OCI-M1 (cell line): ENCODE measurements at places on chromosomes 5 and 9.
A peak's percentile ranks its signal among the peaks of the same experiment; 100 is the strongest.

- no peak for DNase-seq
Observed at GRCh38 chr9:135165003-135165711, 77.7 kb downstream of the OLFM1 start.

- DNase-seq, result no peak
Observed at GRCh38 chr5:142506756-142507155, 179.1 kb downstream of the FGF1 start.

DNA sequence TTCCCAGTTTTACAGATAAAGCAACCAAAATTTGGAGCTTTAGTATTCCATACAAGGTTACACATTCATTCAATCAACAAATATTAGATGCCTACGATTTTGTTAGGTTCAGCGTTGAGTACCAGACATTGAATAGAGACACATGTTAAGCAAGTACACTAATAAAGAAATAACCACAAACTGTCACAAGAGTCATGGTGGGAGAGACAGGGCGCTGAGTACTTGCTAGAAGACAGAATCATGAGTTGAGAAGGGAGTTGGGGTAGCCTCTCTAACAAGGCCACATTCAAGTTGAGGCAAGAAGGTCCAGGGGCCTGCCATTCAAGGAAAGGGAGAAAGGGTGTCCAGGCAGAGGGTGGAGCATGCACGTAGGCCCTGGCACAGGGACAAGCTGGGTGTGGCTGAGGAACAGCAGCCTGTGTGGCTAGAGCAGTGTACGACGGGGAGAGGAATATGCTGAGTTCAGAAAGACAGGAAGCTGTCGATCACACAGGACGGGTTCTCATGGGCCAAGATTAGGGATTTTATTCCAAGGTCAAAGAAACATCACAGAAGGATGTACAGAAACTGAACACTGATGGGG lies 17.0 kb downstream of the CDK5RAP2 start:
- no peak for DNase-seq

GRCh38 chr5:139177809-139178588 lies 20.2 kb downstream of the SIL1 start:
- DNase-seq, result peak; percentile 45

GRCh38 chr9:133201424-133202144 lies 7.5 kb downstream of the OBP2B start:
- no peak for DNase-seq

DNA sequence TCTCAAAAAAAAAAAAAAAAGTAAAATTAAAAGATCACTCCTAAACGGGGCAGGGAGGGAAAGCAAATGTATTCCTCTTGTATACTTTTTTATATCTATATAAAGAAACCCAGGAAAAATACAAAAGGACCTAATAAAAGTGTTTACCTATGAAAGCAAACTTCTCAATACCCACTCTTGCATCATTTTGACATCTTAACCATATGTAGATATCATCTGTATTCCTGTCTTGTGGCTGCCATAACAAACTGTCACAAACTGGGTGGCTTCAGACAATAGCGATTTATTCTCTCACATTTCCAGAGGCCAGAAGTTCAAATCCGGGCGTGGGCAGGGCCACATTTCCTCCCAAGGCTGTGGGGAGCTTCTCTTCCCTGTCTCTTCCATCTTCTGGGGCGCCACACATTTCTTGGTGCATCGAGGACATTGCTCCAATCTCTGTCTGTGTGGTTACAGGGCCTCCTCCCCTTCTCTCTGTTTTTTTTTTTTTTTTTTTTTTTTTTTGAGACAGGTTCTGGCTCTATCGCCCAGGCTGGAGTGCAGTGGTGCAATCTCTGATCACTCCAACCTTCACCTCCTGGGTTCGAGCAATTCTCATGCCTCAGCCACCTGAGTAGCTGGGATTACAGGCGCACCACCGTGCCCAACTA lies 58.4 kb upstream of the IL17B start:
- DNase-seq, result peak; percentile 58

- peak; percentile 19 for DNase-seq
Observed at GRCh38 chr9:76018761-76019160, 128.3 kb downstream of the PCSK5 start.

GRCh38 chr5:57895766-57896165 lies 413.2 kb upstream of the ACTBL2 start:
- no peak for DNase-seq

- DNase-seq, result no peak
Observed at GRCh38 chr9:11893331-11893730, 799.9 kb upstream of the TYRP1 start.

DNA sequence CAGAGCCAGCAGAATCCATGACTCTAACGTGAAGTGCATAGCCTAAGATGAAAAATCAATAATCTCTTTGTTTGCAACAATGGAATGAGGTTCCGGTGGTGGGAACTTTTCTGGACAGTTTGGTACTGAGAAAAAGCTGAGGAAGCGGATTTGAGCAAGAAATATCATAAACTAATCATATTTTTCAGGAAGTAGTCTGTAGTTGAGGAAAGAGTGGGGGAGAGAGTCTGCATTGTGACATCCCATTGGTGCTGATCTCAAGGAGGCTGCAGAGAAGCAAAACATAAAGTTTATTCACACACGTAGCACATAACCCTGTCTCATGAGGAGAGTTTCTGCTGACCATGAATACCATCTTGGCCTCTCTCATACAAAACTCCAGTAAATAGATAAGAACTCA lies 15.8 kb upstream of the FCHO2 start:
- DNase-seq, result no peak

GRCh38 chr9:128770286-128771030 lies 1.3 kb downstream of the ZER1 start:
- no peak for DNase-seq

DNA sequence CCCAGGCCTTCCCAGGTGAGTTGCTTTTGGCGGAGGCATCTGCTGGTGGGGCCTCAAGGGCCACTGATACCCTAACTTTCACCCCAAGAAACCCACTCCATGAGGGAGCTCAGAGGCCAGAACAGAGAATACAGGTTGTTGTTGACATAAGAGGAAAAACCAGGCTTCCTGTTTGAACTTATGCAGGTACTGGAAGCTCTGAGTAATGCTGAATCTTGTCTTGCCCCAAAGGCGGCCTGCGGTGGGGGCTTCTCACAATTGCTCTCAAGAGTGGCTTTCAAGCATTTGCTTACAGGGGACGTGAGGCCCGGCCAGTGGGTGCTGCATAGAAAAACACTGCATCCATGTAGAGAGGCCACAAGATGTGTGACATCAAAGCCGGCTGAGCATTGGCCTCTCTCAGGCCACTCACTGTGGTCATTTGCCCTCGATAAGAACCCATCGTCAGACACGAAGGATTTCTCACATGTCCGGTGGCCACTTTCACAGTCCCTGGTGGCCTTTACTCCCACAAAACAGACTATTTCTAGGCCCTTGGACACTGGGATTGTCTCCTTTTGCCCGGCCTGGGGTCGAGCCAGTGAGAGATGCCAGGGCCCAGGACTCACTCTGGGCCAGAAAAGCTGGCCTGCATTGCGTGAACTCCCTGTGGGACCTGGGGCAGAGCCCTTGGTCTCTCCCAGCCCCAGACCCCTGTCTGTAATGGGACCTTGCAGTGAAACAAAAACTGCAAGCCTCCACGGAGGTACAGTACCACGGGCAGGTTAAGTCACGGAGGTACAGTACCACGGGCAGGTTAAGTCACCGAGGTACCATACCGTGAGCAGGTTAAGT lies 34.5 kb upstream of the TCF7 start:
- DNase-seq, result no peak

DNA sequence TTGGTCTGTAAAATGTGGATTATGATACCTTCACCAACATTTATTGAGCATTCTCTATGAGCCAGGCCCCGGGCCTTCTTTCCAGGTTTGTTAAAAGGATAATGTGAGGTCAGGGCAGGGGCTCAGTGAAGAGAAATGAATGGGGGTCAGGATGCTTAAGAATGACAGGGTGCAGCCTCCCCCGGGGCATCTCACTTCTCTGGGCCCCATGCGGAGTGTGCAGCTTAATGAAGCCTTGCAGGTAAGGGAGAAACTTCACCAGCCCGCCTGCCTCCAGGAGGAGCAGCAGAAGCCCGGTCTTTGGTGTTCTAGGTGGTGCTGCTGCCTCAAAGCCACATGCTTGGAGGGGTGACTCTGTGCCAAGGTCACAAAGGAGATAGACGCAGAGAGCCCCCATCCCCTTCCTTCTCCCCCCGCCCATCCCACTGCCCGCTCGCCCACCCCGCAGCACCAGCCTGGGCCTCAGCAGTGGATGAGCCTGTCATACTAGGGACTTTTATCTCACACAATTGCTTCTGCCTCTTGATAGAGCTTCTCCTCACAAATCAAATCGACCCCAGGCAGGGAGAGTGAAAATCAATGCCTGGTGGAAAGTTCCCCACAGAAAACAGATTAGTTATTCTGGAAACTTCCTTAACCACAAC lies 244.8 kb downstream of the PBX3 start:
- DNase-seq, result no peak

GRCh38 chr9:76654051-76654461 lies 110.2 kb upstream of the PCA3 start:
- no peak for DNase-seq

GRCh38 chr5:77588175-77588574 lies 50.3 kb downstream of the OTP start:
- DNase-seq, result no peak

DNA sequence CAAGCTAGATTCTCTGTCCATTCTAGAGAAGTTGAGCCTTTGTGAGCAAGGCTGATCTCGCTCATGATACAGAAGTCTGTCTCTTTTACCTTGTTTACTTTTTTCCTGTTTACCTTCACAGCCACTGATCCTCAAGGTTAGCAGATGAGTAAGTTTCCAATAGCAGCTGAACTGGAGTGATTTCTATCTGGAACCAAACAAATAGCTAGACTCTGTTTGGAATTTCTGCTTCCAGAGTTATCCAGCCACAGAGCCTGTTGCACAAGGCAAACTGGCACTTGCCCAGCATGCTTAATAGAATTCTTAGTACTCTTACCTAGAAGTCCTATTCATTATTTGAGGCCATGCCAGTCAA lies 12.8 kb upstream of the PANK3 start:
- no peak for DNase-seq

DNA sequence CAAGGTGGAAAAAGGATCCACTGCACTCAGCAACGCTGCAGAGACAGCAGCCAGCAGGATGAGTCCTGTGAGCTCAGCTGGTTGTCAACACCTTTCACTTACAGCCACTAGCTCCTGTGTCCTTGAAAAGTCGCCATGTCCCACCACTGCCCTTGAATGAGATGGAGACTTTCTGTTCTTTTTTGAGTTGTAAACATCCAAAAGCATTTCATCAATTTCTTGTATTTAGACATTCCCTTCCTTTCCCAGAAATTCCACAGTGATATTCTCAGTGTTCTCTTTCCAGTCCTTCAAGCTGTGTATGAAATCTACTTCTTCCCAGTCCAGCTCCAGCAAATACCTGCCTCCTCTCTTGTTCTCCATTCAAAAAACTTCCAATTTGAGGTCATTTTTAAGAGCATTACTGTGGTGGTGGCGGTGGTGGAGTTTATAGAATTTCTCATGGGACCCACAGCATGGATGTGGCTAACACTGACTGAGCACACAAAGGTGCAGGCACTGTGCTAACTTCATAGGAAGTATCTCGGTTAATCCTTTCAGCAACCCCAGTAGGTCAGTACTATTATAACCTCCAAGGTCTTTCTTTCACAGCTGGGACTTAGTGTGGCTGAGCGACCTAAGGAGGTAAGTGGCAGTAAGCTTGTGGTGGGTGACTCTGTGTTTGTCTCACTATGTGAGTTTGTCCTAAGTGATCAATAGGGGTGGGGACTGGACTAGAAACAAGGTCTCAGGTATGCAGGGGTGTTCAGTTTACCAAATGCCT lies 15.0 kb upstream of the GPX3 start:
- no peak for DNase-seq

GRCh38 chr5:23930985-23931384 lies 423.6 kb downstream of the PRDM9 start:
- no peak for DNase-seq

DNA sequence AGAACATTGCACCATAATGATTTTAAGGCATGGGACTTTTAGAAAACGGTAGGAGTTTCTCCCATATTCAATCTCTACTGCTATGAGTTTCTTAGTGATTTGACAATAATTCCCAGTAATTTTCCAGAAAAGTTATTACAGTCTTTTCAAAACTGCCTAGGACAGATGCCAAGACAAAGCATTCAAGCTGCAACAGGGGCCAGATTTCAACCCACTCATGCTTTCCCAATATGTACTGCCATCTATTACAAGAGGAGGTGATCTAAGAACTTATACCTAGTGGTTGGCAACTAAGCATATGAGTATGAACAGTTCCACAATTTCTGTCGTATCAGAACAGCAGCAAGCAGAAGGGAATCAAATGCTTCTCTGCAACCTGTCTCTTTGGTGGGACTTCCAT lies 95.1 kb upstream of the TMED7 start:
- no peak for DNase-seq

DNA sequence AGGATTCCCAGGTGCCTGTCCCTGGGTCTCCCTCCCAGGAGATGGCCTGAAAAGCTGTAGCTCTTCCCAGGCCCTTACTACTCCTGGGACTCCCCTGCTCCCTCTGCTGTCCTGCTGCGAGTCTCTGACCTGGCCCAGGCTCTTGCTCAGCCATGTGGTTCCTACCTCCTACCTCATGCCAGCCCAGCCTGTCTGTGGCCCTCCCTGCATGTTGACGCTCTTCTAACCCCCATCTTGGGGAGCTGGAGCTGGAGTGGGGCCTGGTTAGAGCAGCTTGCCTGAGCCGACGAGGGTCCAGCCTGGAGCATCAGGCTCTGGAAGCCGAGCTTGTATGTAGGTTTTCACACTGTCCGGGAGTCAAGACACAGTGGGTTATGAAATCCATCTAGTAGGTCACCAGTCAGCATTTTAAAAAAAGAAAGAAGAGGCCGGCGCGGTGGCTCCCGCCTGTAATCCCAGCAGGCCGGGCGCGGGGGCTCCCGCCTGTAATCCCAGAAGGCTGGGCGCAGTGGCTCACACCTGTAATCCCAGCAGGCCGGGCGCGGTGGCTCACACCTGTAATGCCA lies 244.4 kb downstream of the FANCC start:
- no peak for DNase-seq

DNA sequence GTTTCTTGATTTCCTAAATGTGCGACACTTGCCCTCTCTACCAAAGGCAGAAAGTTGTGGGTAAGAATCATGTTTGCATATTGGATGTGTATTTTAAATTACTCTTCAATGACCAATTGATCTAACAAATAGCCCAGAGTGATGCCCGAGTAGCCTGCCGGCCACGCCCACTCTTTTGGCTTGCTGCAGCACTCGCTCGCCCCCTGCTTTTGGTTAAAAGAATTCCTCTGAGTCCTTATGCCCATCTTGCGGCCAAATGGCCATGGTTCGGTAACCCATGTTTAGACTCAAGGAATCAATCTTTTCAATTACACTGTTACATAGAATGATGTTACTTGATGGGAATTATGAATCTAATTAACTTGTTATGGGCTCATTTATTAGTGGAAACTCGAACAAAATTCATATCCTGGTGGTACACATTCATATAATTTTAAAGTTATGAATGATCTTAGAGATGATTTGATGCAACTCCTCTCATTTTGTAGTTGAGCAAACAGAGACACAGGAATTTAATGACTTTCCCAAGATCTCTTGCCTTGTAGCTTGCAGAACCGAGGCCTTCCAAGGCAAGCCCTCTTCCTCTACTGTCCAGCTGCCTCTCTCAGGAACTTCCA lies 36.5 kb downstream of the PPIC start:
- DNase-seq, result peak; percentile 48
